Activated T-helper 1 cell treated with anti-CD3 and anti-CD28 coated beads, Interleukin-12 subunit alpha, Interleukin-12 subunit beta, Interleukin-2, Interleukin-4 antibody, amounts not matched to agents 30 ng/mL and 10 ng/mL and 1 ng/mL, durations not matched to agents 14 hours and 24 hours and 36 hours (primary cell): ENCODE measurements at places on chromosomes 6 and 20.

DNA sequence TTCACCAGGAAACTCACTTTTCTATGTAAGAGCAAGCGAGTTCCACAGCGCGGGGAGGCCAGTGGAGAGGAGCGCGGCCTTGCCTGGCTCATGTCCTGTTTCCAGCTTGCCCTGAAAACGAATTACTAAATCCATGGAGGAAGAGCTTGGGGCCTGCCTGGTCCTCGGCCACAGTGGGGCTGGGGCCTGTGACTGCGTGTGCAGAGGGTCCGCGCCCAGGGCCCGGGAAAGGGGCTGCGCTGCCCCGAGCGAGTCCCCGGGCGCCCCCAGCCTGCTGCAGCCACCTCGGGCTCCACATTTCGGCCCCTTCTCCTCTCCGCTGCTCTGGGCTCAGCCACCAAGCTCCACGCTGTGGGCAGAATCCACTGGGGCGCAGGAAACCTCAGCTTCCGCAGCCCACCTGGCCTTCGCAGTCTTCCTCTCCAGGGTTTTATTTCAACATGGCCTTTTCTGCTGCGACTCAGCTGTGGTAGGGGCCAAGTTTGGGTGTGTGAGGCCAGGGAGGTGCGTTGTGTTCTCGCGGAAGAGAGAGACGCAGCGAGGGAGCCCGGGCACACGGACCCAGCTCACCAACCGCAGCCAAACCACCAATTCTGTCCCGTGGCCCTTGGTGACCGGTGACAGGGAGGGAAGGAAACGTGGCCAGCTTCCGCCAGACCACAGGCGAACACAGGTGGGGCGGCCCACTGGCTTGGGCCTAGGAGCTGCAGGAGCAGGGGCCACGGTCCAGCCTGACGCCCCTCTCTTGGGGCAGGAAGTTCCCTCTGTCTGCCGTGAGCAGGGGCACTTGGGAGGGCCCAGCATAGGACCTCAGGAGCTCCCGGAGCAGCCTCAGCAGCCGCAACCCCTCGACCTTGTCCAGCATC is 211.4 kb downstream of the ERMARD start:
- DNase-seq: no peak

DNA sequence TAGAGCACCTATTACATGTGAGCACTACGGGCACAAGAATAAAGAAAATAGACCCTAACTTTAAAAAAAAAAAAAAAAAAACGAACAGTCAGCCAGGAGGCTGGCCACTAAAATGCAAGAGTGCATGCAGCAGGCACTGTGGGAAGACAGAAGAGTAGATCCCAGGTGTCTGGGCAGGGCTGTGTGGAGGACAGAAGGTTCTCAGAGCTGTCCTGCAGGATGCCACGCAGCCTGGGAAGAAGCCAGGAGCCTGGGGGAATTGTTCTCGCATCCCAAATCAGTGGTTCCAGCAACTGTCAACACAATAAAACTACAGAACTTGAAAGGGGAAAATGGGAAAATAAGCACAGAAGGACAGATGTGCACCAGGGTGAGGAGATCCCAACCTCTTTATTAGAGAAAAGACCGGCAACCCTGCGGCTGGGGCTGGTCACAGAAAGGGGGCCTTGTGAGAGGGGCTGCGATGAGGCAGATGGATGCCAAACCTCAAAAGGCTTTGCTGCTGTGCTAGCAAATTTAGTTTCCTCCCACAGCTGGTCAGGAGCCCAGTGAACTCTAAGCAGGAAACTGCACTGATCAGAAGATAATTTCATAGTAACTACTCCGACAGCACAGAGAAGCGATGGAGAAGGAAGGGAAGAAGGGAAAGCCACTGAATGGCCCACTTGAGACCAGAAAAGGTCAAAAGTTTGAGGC is 30.9 kb downstream of the MAP3K5 start:
- DNase-seq: no peak

GRCh38 chr20:42595625-42596024 is 594.1 kb downstream of the PTPRT start:
- DNase-seq: no peak

- peak; percentile 47 for DNase-seq
These were observed 2.8 kb upstream of the RNASET2 start for GRCh38 chr6:166958926-166959861.

DNA sequence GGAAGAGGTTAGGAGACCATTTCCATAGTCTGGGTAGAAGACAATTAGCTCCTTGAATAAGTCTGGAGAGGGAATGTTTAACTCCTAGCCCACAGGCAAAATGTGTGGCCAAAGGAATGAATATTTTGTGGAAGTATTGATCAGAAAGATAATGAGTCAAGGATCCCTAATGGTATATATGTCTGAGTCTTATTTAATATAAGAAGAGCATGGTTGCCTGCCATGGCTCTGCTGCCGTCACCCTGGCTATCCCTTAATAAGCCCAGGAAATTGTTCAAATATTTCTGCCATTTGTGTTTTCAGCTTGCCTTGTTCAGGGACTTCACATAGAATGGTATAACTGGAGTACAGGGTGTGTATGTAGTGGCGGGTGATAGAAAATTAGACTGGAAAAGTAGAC is 18.1 kb upstream of the CALHM6 start:
- DNase-seq: no peak

GRCh38 chr20:12291386-12291785 is 373.7 kb downstream of the BTBD3 start:
- DNase-seq: no peak

DNA sequence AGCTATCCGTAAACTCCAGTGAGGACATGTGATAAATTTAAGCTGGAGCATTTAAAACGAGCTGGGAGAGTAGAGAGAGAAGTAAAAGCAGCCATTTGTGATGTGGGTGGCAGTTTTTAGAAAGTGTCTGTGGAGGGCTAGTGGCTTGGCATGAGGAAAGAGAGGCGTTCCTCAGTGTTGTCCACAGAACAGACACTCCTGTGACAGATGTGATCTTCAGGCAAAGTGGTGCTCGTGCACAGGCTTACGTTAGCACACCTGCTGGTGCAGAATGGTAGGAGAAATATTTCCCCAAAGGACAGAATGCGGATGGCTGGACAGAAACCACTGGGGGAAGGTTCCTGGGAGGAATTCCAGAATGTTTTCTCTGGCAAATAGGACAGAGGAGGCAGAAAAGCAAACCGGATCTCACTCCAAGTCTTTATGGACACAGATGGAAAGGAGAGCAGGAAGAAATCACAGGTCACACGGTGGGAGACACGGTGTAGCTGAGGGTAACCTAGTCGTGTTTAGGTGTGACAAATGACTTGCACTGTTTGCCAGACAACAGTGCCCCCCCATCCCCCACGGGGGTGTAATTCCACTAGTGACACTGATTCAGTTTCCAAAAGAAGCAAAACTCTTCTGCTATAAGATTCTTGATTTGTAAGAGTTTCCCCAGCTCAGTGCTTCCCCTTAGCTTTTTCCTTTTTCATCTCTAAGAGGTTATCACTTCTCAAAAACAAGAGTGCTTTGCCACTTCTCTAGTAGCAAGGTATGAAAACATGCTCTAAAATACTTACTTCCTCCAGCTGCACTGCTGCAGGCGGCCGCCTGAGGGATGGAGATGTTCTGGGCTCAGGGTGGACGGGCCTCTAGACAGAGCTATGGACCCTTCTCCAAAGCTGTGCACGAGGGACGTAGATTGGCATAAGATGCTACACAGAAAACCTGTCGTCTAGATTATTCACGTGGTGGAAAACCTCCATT is 293.2 kb downstream of the QKI start:
- no peak for DNase-seq
